Daoy (cell line): ENCODE measurements at places on chromosomes 11 and 22. TPM values are rescaled to one million over a fixed set of nuclear protein-coding genes. Genes with fewer than 3 reads are reported as not detected.

DNA sequence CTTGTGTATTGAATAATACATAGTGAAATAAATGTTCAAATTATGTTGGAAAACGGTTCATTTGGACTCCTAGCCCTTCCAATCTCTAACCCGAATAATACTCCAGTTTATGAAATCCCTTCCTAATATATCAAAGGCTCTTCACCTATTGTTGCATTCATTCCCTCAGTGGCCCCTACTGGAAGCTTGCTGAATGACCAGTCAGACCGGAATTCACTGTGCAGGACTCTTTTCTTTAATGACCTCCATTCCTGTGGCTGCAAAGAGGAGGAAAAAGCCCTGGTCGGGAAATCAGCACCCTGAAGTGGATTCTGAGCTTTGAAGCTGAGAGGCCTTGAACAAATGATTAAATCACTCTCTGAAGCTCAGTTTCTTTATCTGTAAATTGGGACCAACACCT is 19.1 kb upstream of the RCN1 start:
- DNase-seq, result peak; percentile 48

DNA sequence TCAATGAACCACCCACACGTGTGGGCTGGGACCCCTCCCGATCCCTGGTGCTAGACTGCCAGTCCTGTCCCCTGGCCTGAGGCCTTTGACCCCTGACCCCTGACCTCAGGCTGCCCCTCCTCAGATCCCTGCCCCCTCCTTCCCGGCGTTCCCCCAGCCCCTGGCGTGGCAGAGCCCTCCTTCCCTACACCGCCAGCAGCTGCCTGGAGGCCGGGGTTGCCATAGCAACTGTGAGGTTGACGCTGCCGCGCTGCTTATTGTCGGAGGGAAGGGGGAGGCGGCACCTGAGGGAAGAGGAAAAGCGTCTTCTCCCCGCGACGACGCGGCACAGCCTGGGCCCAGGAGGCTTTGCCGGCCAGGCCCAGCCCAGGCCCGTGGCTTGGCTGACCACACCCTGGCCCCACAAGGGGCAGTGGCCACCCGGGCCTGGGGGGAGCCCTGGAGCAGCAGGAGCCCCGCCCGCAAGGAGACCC is 32.6 kb downstream of the SHANK3 start:
- DNase-seq, result no peak

- DNase-seq, result no peak
Measured at GRCh38 chr11:208917-209260, 1.4 kb downstream of the RIC8A start.

Gene GNG3
- total RNA-seq, result not detected in 2 replicates

DNA sequence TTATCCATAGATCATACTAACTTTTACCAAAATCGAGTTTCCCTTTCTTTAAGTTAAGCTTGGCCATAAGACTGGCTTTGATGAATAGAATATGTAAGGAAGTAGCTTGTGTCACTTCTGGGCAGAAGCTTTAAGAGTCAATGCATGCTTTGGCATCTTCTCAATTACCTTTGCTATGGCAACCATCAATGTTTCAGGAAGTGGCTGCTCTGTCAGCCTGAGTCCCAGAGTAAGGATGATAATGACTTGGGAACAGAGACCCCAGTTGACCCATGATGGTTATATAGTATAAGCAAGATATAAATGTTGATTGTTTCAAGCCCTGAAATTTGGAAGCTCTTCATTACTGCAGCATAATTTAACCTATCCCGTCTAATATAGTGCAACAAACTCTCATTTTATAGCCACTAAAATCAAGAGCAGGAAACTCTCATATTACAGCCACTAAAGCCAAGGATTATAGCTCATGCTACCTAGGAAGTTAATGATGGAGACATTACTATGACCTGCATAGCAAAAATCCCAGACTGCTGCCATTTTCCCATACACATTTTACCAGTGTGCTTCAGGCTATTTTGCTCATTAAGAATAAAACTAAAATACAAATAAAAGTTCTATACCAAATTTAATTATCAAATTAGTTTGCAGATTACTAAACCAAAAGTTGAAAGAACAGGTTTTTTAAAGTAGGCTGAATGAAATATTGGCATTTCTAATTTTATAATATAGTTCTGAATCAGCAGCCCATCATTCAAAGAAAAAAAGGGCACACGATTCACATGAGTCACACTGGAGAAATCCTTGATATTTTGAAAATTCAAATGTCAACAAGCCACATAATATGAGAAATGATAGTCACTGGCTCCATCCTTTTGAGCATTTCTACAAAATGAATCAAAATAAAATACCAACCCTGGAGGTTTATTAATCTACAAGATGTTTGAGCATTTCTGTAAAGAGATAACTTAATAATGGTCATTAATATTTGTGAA is 23.8 kb downstream of the FSHB start:
- peak; percentile 10 for DNase-seq

DNA sequence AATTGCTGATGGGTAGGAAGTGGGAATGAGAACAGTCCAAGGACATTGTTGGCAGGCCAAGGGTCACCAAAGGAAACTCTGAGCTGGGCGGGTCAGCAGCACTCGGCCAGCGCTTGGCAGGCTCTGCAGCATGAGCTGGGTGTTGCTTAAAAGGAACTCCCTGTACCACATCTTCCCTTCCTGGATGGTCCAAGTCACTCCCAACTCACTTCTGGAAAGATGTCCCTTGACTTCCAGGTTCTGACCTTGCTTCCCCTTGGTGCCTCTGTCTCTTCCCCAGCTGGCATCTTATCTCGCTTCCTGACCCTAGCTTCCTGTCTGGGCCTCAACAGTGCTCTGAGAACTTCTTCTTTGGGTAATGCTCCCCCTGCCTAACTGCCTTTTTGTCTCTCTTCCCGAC is 24.8 kb upstream of the SWAP70 start:
- no peak for DNase-seq

Gene OR51E1
- not detected in 2 replicates for total RNA-seq

Gene PGA3
- not detected in 2 replicates for total RNA-seq

Gene POU2AF3
- total RNA-seq, result not detected in 2 replicates

DNA sequence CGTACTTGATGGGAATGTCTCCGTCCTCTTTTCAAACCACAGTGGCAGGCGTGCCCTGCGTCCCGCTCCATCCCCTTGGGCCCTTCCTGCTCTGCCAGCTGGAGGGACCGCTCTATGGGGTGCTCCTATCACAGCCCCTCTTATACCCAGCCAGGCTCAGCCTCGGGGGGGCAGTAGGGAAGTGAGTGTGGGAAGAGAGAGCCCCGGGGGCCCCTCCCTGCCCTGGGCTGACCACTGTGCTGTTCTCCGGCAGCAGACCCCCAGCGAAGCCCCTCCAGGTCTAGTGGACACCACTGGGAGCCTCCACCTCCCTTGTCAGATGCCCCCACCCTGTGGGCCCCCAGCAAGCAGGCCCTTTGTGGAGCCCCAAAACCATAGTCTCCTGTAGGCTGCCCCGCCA is 572.5 kb downstream of the BRD1 start:
- no peak for DNase-seq

Gene KRTAP5-9
- total RNA-seq, result not detected in 2 replicates

Gene XRRA1
- 5.6 and 9.7 TPM in 2 replicates for total RNA-seq

- peak; percentile 20 for DNase-seq
Measured at GRCh38 chr22:44889255-44889878, 120.4 kb downstream of the PHF21B start.

DNA sequence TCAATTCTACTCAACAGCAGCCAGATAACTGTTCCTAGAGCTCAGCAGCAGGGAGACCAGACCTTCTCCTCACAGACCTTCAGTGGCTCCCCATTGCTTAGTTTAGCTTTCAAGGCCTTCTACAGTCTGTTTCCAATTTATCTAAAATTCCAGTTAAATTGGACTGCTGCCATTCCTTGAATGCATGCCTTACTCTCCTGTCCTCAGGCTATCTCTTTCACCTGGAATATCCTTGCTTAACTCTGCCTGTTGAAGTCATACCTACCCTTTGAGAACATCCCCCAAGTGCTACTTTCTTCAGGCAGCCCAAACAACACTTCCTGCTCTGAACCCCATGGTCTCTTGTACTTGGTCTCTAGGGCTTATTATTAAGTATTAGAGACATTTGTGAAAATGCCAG is 120.7 kb upstream of the TENM4 start:
- no peak for DNase-seq

GRCh38 chr22:45642986-45643385 is 28.6 kb upstream of the ATXN10 start:
- DNase-seq, result no peak

Gene CFAP300
- total RNA-seq, result 1.9 and 4.1 TPM in 2 replicates

Gene ZP1
- not detected in 2 replicates for total RNA-seq

DNA sequence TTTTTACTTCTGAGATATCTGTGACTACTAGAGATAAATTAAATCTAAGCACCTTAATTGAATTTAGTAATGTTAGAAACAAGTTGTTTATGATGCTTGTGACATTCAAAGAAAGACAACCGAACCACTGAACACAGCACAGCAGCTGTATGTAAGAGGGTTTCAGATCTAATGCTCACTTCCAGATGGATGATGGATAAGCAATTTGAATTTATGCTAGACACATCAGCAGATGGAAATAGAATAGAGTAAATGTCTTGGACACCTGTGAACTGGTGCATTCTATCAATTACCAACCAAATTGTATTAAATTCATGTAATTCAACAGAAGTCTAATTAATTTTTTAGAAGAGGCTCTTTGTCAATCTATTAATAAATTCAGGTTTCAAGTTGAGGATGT is 306.3 kb downstream of the CNTN5 start:
- no peak for DNase-seq

GRCh38 chr11:108790501-108791299 is 125.8 kb downstream of the DDX10 start:
- no peak for DNase-seq

DNA sequence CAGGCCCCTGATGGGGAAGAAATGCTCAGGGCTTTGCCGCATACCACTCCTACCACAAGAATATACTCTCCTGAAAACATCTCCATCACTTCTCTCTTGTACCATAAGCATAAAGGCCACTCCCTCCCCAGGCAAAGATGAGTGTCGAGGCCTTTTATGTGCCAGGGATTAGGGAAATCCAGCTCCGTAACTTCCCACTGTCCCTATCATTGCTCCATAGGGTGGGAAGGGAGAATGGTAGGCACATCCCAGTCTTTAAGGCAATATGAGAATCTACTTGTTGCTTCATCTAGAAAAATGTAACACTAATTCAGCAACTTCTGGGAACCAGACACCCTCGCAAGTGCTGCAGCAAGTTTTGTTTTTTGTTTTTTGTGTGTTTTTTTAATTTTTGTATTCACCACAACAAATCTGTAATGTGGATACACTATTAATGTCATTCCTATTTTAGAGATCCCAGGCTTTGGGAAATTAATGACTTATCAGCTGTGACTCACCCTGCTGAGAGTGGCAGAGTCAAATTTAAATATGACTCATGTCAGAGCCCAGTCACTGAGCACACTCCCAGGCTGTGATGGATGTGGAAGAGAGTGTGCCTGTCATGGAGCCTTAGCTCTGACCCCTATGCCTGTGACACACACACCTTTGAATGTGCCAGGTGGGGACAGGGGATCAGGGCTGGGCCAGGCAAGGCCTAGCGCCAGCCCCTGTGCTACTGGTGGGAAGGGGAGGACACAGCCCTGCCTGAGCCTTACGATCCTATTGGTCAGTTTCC is 23.4 kb downstream of the PANX1 start:
- DNase-seq, result peak; percentile 87

DNA sequence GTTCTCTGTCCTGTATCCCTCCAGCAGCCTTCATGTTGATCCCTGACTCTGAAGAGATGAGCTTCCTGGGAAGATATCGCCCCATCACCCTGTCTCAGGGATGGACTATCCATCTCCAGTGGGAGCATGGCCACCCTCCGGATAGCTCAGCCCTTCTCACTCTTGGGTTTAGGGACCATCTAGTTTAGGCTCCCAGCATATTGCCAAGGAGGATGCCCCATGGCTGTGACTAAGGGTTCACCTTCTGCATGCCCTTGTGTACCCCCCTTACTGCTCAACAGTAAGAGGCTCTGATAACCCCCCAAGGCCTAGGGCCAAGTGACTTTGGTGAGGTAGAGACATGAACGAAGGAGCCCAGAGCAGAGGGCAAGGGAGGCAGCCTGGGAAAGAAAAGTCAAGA is 1.3 kb downstream of the TMPRSS13 start:
- DNase-seq, result no peak

- peak; percentile 59 for DNase-seq
Measured at GRCh38 chr11:12900496-12900895, 108.6 kb upstream of the RASSF10 start.
